ENCODE measurements at places on chromosomes 2 and 18. TPM values are rescaled to one million over a fixed set of nuclear protein-coding genes. Genes with fewer than 3 reads are reported as not detected.

Gene CYP27C1
- total RNA-seq: not detected

Gene MDH1B
- total RNA-seq: 1.3 TPM

Gene MARCO
- not detected for total RNA-seq

Gene SKOR2
- total RNA-seq: 0.21 TPM

Gene ASAP2
- 0.26 TPM for total RNA-seq

Gene GALR1
- not detected for total RNA-seq

Gene FAP
- not detected for total RNA-seq

Gene PPM1B
- total RNA-seq: 34.8 TPM

Gene FOXD4L1
- total RNA-seq: 0.14 TPM

Gene CYBRD1
- 1.4 TPM for total RNA-seq

Gene TNFRSF11A
- total RNA-seq: 9.3 TPM

Gene FABP1
- total RNA-seq: not detected

Gene KATNAL2
- total RNA-seq: 1.4 TPM

Gene BCL11A
- total RNA-seq: 0.57 TPM

Gene ADGRF3
- 4.1 TPM for total RNA-seq

Gene ZNF513
- total RNA-seq: 10.5 TPM

Gene SERPINB5
- total RNA-seq: not detected

Gene MAPK4
- total RNA-seq: not detected

Gene LAMA3
- 0.09 TPM for total RNA-seq

Gene ASIC4
- total RNA-seq: not detected

Gene ACVR1C
- 1.6 TPM for total RNA-seq

Gene ABCG5
- not detected for total RNA-seq

Gene FAM237A
- total RNA-seq: not detected

Gene DSEL
- 0.09 TPM for total RNA-seq

Gene CYP27A1
- 0.12 TPM for total RNA-seq

Gene AOX1
- 0.82 TPM for total RNA-seq
